ENCODE measurements at places on chromosomes 2 and 18. TPM values are rescaled to one million over a fixed set of nuclear protein-coding genes. Genes with fewer than 3 reads are reported as not detected.

- no peaks in the 10 kb centered on the region for H3K27me3 ChIP-seq
- no peaks in the 10 kb centered on the region for H3K4me1 ChIP-seq
- H3K4me3 ChIP-seq, result no peak overlapping the region
- H3K36me3 ChIP-seq, result no peaks in the 10 kb centered on the region
Observed at GRCh38 chr2:65749545-65749944, 317.1 kb upstream of the SPRED2 start.

ANKRD30B gene
- total RNA-seq, result not detected

DNA sequence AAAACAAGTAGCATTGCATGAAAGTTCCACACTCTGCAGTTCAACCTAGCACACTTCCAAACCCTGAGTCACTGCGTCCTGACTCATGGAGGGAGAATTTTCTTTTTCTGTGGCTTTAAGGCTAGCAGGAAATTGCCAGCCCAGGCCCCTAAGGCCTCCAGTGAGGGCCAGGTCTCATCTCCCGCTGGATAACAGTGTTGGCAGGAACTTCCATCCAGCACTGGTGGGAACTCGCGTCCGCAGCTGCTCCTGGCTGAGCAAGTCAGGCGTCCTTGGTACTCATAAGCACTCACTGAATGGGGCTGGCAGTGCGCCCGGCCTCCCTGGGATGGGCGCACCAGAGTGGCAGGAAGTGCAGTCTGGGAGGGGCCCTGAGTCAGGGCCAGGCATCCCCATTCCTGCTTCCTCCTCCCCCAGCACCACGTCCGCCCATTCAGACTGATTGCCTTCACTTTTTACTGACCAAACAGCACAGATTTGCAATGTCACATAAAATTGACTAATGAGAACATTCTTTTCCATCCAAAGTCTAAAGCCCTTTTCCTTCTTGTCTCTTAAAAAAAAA is 14.3 kb downstream of the MALL start:
- H3K27ac ChIP-seq, result no peak overlapping the region
- no peaks in the 10 kb centered on the region for H3K36me3 ChIP-seq
- no peak for DNase-seq
- no peak overlapping the region for H3K4me3 ChIP-seq

MERTK gene
- 6.1 TPM for total RNA-seq

GRCh38 chr2:36729067-36729466 is 32.6 kb downstream of the VIT start:
- no peaks in the 10 kb centered on the region for H3K36me3 ChIP-seq
- DNase-seq, result no peak
- no peak overlapping the region for H3K4me3 ChIP-seq
- no peaks in the 10 kb centered on the region for H3K4me1 ChIP-seq
- H3K27ac ChIP-seq, result no peak overlapping the region

GRCh38 chr2:172095905-172096625 is 6.6 kb downstream of the DLX2 start:
- no peak for DNase-seq
- H3K36me3 ChIP-seq, result peaks cover 11% of the 10 kb centered on the region
- H3K4me1 ChIP-seq, result peaks cover 5% of the 10 kb centered on the region
- peak overlapping the region; percentile 16 for H3K4me3 ChIP-seq
- H3K27ac ChIP-seq, result no peak overlapping the region
